ENCODE measurements at places on chromosomes 5 and 9.

GRCh38 chr5:88722546-88723073 lies 160.4 kb downstream of the MEF2C start:
- no peak for DNase-seq

DNA sequence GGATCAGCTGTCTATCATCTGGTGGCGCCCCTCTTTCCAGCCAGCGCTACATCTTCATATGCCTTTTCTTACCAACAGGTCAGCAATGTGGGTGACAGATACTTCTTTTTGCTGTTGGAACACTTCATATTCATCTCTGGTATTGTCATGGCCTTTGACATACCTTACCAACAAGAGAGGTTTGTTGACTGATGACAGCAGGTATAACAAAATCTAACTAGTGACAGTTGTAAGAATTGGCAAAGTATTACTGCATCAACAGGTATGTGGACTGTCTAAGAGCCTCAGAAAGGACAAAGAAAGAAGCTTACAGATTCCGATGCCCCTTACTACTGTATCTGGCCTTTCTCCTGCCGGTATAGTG lies 29.9 kb upstream of the ZSWIM6 start:
- no peak for DNase-seq

DNA sequence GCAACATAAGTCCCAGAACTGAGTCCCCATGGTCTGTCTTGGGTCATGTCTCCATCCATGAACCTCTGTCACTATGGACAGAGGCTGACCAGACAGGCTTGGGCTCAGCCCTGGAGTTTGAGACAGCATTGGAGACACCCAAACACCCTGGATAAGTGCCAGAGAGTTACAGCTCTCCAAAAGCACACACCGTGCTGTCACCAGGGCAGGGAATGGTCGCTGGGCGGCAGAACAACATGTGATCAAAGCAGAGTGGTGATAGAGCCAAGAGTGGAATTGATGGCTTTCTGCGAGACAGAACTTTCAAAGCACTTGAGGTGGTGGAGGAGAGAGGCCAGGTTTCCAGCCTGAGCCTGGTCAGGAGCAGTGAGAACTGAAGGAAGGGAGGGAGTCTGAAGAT lies 50.1 kb downstream of the DRD1 start:
- DNase-seq: no peak

DNA sequence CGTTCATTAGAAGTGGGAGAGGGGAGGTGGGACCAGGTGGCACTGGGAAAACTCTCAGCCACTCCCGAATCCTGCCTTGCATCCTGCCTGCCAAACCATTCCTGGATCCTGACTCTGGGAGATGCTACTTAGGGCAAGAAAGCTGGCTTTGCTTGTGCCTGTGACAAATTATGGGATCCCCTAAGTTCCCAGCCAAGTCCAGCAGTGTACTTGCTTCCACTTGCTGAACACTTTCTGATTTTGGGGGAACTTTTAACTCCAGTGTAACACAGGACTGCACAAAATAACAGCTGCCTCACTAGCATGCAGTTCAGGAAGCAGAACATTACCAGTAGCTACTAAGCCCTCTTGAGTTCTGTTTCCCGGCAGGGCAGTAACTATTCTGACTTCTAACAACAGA lies 12.5 kb upstream of the NKX2-5 start:
- DNase-seq: no peak

- DNase-seq: no peak
Measured at GRCh38 chr5:1278216-1278615, 16.7 kb downstream of the TERT start.

DNA sequence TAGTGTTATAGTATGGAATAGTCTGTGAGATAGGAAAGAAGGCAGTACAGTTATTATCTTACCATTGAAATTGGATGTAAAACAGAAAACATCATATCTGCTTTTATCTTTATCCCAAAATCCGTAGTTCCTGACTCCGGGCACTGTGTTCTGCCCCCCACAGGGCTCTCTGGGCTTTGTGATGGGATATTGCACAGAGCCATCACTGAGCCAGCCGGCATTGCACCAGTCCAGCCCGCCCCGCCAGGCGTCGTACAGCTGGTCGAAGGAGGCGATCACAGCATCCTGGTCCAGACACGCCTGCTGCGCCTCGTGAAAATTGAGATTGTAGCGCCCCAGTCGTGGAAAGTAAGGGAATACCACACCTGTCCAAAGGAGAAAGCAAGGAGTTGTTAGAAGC lies 76.4 kb downstream of the HAPLN1 start:
- DNase-seq: no peak

DNA sequence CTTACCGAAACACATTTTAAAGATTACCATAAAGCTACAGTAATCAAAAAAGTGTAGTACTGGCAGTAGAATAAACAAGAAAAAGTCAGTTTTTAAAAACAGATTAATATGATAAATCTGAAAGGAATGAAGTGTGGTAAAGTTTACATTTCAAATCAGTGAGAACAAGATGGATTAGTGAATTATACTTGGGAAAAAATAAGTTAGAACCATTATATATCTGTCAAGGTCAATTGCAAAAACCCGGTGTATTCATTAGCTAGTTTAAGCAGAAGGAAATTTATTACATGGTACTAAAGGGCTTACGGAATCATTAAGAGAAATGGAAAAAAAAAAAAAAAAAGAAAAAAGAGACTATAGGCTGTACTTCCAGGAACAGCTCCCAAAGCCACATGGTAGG lies 164.3 kb downstream of the MUSK start:
- DNase-seq: no peak

DNA sequence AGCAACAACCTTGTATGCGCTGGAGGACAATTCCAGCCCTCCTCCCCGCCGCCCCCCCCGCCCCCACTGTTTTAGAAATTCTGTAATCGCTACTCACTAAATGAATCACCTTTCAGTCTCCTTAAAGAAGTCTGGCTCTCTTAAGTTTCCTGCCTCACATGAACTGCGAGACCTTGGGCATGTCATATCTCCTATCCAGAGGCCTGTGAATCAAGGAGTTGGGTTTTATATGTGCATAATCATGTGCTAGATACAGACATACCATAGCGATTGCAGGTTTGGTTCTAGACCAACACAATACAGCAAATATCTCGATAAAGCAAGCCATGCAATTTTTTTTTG lies 337 bp upstream of the DMAC1 start:
- DNase-seq: no peak

DNA sequence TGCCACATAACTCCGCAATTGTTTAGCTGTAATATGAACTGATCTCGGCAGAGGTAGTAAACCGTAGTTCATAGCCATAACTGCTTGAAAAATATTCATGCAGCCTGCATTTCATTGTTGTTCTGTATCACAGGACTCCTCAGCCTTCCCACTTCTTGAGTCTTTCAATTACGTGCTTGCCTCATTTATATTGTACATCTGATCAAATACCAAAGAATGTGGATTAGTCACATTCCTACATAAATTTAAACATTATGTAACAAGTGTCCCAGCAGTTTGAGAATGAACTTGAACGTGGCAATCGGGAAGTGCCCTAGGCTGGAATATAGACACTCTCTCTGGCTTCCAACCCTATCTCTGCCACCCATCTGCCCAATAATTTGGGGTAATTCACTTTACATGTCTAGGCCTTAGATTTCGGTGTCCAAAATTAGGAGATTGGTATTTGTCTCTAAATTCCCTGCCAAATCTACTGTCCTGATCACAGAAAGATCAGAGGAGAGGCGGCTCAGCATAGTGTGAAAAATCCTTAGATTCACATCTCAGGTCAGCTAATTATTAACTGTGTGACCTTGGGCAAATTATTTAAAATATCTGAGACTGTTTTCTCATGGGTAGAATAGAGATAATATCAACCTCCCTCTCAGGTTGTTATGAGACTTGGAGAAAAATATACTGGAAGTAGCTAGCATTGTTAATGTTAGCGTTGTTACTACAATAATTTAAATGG lies 215.1 kb upstream of the RFX3 start:
- no peak for DNase-seq

GRCh38 chr9:97437051-97437600 lies 25.2 kb downstream of the TDRD7 start:
- DNase-seq: no peak

DNA sequence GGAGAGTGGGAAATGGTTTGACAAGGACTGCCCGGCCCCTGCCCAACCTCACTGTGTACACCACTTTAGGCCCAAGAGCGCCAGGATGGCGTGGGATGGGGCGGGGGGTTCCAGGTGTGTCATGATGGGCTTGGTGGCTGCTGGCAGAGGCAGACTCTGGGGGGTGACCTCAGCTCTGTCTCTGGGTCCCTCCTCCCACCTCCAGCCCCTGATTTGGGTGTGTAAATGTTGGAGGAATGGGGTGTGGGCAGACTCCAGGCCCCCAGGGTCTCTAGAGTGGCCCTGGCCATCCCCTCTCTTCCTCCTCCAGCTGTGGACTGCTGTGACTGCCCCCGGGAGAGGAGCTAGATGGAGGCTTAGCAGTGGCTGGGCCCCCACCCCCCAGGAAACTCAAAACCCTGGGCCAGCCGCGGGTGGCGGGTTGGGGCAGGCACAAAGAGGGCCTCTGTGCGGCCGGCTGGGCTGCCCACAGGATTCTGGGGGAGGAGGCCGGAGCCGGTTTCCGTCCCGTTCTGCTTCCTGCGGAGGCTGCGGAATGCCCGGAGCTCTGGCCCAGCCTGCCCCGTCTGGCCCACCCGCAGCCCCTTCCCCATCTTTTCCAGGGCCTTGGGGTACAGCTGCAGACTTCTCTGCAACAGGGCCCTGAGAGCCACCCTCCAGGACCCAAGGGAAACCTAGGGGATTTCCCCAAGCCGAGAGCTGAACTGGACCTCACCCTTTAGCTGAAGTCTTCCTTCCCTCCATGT lies 23.1 kb downstream of the CXXC5 start:
- no peak for DNase-seq

DNA sequence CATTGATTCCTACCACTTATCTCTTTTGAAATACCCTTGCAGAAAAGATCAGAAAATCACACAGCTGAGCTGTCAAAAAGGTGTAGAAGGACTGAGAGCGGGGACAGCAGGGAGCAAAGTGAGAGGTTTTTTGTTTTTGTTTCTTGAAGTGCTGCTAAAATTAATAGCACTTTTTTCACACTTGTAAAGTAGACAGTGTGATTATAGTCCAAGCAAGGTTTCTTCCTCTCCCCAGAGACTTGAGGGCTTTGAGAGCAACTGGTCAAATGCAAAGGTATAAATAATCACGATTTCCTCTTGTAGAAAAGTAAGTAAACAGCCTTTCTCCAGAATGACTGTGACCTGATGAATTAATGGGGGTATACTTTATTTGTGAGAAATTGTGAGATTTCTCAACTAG lies 326.9 kb downstream of the ZNF608 start:
- no peak for DNase-seq
